HepG2 (cell line): ENCODE measurements at places on chromosomes 7 and 10. TPM values are rescaled to one million over a fixed set of nuclear protein-coding genes. Genes with fewer than 3 reads are reported as not detected.

DNA sequence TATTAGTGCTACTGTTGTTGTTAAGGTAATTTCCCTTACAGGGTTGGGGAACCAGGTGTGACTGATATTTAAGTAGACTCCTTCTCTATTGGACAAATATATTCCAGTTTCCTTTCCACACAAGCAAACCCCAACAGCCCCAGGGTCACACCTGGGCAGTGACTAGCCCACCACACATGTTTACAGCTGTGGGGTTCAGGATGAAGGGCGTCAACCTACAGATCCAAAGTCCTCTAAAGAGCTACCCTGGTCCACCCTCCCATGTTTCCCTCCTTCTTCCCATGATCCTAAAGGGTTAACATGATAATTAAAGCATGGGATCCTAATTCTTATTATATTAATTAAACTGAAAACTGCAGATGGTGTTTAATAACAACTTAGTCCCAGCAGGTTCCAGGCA is 701.5 kb downstream of the GRID1 start:
- DNase-seq = no peak

The PNLIPRP3 gene
- not detected in 2 replicates for total RNA-seq

The CDK5 gene
- total RNA-seq = 21.3 and 22.6 TPM in 2 replicates

The CDHR3 gene
- 8.2 and 11.8 TPM in 2 replicates for total RNA-seq
